GM23248 (cell line): ENCODE measurements at places on chromosomes 3 and 15.

DNA sequence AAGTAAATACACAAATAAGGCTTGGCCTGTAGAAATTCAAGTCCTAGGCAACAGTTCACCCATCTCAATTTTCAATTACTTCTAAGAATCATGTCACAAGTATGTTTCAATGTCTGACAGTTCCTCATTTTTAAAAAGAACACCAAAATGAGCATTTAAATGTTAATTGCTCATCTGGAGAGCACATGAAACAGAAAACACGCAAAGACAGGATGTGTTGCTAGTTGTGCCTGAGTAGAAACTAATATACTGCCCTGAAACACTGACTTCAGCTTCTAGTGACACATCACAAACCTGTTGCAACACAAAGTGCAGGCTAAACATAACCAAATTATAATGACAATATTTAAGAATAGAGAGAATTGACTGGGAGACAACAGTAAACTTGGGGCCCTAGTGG, 167.3 kb upstream of the THBS1 start:
- peak; percentile 80 for DNase-seq
- H3K27me3 ChIP-seq: no peaks in the 10 kb centered on the region
- no peak overlapping the region for H3K4me3 ChIP-seq

DNA sequence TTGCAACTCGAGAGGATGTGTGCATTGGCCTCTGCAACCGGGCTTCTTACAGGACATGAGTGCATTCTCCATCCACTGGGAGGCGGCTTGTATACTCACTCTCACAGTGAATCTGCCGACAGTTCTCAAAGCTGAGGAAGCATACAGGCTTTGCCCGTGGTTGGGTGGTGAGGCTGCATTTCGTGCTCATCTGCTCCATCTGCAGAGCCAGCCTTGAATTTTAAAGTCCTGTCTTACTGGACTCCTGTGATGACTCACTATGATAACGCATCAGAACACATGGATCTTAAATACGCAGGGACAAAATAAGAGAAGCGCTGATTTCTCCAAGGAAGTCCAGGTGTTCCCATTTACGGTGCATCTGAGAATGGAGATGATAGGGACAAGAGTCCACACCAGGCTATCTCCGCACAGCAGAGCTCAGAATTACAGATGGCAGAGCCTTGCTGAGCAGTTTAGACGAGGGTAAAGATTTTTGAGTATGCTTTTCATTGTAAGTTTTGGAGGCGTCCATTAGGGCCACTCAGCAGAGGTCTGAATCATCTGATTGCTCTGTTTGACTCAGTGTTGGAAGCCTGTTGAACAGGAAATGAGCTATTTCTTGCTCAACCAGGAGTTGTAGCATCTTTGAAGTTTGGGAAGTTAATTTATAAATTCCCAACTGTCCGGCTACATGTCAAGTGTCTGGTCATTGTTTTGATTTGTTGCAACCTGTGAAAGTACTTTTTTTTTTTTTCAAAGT, 87.1 kb downstream of the GABRG3 start:
- peak; percentile 76 for DNase-seq
- H3K27me3 ChIP-seq: no peaks in the 10 kb centered on the region
- H3K4me1 ChIP-seq: no peaks in the 10 kb centered on the region
- H3K36me3 ChIP-seq: no peaks in the 10 kb centered on the region

DNA sequence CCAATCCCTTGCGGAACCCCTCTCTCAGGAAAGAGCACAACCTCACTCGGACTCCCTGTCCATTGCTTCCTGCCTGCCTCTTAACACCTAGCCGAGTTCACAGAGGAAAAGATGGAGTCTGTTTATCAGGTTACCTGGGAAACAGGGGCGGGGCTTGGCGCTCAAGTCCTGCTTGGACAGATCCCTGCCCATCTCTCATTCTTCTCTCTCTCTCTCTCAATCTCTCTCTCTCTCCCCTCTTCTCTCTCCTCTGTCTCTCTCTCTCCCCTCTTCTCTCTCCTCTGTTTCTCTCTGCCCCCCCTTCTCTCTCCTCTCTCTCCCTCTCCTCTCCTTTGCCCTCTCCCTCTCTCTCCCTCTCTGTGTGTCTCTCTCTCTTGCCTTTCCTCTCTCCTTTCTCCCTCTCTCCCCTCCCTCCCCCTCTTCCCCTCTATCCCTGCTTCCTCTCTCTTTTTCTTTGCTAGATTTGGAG, at the start of gene EFHB:
TSS of gene EFHB (minus strand) at position 120 of the 469 bp plus-strand sequence. CDS start 199 bp downstream, outside the sequence.
- H3K4me1 ChIP-seq: 0 out of 2 replicates have a peak, but pooled peaks cover 6% of the 10 kb centered on the region
- H3K27ac ChIP-seq: no peak within 1 kb of the TSS
- no peaks in the 10 kb centered on the region for H3K27me3 ChIP-seq
- H3K4me3 ChIP-seq: no peak within 1 kb of the TSS
- no peaks in the 10 kb centered on the region for H3K36me3 ChIP-seq
- peak; percentile 19 for DNase-seq

- H3K4me3 ChIP-seq: no peak overlapping the region
- H3K27ac ChIP-seq: no peak overlapping the region
- no peaks in the 10 kb centered on the region for H3K4me1 ChIP-seq
- no peak for DNase-seq
Measured at GRCh38 chr3:38616111-38616510, 33.4 kb downstream of the SCN5A start.

DNA sequence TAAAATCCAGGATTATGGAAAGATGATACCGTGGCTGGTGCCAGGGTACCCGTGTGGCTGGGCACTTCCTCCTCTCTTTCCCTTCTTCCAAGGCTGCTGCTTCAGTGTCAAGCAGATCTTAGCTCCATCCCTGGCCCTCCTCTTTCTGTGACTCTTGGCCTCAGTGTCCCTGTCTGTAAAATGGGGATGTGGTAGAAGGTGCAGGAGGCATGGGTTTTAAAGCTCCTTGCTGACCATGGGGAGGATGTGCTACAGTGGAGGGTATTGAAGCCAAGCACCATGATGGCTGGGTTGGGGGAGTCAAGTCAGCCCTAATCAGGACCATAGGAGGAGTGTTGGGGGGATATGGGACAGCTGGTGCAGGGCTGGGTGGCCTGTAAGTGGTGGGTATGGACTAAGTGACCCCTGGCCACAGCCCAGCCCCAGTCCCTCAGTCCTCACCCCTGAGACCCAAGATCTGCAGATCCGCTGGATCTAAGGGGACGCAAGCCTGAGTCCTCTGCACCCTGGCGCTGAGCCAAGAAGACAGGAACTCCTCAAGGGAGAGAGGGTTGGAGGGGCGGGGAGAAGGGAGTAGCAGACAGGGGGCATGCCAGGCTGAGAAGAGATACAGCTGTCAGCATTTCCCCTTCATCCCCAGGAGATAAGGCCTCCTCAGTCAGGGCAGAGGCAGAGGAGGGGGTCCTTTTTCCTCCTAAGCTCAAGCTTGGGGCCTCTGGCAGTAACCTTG, 12.0 kb downstream of the PTH1R start:
- no peak overlapping the region for H3K27ac ChIP-seq
- no peak for DNase-seq
- H3K27me3 ChIP-seq: 0 out of 2 replicates have a peak, but pooled peaks cover 4% of the 10 kb centered on the region
- H3K4me3 ChIP-seq: no peak overlapping the region

GRCh38 chr3:17135696-17136095, 250.9 kb downstream of the PLCL2 start:
- H3K4me3 ChIP-seq: no peak overlapping the region
- no peaks in the 10 kb centered on the region; the same call in 1 of the 2 replicates for H3K27me3 ChIP-seq
- H3K36me3 ChIP-seq: no peaks in the 10 kb centered on the region
- no peak overlapping the region for H3K27ac ChIP-seq
- DNase-seq: no peak

GRCh38 chr3:119305286-119305685, 11.1 kb downstream of the ARHGAP31 start:
- DNase-seq: peak; percentile 56
- peak overlapping the region; percentile 62 for H3K27ac ChIP-seq
- peaks cover 61% of the 10 kb centered on the region for H3K4me1 ChIP-seq
- H3K4me3 ChIP-seq: no peak overlapping the region
- no peaks in the 10 kb centered on the region for H3K27me3 ChIP-seq

- H3K4me1 ChIP-seq: peaks cover 6% of the 10 kb centered on the region
- no peak overlapping the region for H3K4me3 ChIP-seq
- H3K36me3 ChIP-seq: no peaks in the 10 kb centered on the region
- DNase-seq: no peak
- H3K27ac ChIP-seq: no peak overlapping the region
Measured at GRCh38 chr3:43024181-43024885, 45.2 kb downstream of the GASK1A start.

GRCh38 chr3:151499168-151499567, 38.3 kb upstream of the IGSF10 start:
- H3K4me3 ChIP-seq: no peak overlapping the region
- H3K27ac ChIP-seq: no peak overlapping the region
- H3K27me3 ChIP-seq: no peaks in the 10 kb centered on the region
- no peak for DNase-seq
- peaks cover 19% of the 10 kb centered on the region for H3K4me1 ChIP-seq
- no peaks in the 10 kb centered on the region for H3K36me3 ChIP-seq

- H3K27me3 ChIP-seq: no peaks in the 10 kb centered on the region
- peaks cover 22% of the 10 kb centered on the region for H3K4me1 ChIP-seq
- peak overlapping the region; percentile 71 for H3K27ac ChIP-seq
Measured at GRCh38 chr3:13498354-13499060, 18.4 kb downstream of the HDAC11 start.

- H3K4me3 ChIP-seq: no peak overlapping the region
- peaks cover 58% of the 10 kb centered on the region for H3K27me3 ChIP-seq
- H3K4me1 ChIP-seq: no peaks in the 10 kb centered on the region
- DNase-seq: no peak
- H3K27ac ChIP-seq: no peak overlapping the region
Measured at GRCh38 chr3:123314359-123315270, 112.9 kb downstream of the SEC22A start.

GRCh38 chr15:70559265-70560239, 203.8 kb downstream of the UACA start:
- peak; percentile 51 for DNase-seq
- peaks cover 32% of the 10 kb centered on the region; the same call in 1 of the 2 replicates for H3K27me3 ChIP-seq
- H3K4me3 ChIP-seq: no peak overlapping the region

GRCh38 chr3:135736740-135737139, 228.8 kb upstream of the PPP2R3A start:
- no peak overlapping the region for H3K4me3 ChIP-seq
- H3K27ac ChIP-seq: no peak overlapping the region
- no peaks in the 10 kb centered on the region for H3K36me3 ChIP-seq
- peak; percentile 29 for DNase-seq
- no peaks in the 10 kb centered on the region for H3K27me3 ChIP-seq

DNA sequence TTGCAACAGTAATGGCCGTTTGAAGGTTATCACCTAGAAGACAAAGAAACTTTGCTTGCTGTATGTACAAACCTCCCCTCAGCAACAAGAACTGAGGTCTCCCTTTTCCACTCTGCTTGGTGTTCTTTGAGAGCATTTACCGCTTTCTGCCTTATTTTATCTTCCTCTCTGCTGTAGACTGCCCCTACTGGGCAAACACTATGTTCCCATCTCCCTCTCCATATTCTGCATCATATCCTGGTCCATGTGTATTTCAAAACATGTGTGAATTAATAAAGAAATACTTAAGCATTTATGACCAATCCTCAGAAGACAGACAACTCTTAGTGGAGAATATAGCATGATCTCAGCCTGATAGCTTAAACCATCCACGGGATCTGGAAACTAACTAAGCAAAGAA, 64.4 kb downstream of the ATP13A5 start:
- no peaks in the 10 kb centered on the region for H3K36me3 ChIP-seq
- peak; percentile 4 for DNase-seq
- no peak overlapping the region for H3K4me3 ChIP-seq
- no peaks in the 10 kb centered on the region; the same call in none of the 2 replicates for H3K27me3 ChIP-seq
- no peaks in the 10 kb centered on the region for H3K4me1 ChIP-seq

GRCh38 chr15:31200735-31201151, 99.2 kb upstream of the TRPM1 start:
- no peak overlapping the region for H3K27ac ChIP-seq
- peaks cover 12% of the 10 kb centered on the region; the same call in 1 of the 2 replicates for H3K27me3 ChIP-seq
- peak; percentile 12 for DNase-seq
- H3K4me3 ChIP-seq: no peak overlapping the region
- no peaks in the 10 kb centered on the region for H3K36me3 ChIP-seq
- H3K4me1 ChIP-seq: no peaks in the 10 kb centered on the region

DNA sequence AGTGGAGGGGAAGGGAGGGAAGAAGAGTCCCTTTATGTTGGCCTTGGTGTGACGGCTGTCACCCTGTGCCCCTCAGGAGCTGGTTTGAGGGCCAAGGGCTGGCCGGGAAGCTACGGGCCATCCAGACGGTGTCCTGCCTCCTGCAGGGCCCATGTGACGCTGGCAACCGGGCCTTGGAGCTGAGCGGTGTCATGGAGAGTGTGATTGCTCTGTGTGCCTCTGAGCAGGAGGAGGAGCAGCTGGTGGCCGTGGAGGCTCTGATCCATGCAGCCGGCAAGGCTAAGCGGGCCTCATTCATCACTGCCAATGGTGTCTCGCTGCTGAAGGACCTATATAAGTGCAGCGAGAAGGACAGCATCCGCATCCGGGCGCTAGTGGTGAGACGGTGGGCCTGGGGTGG, 8.1 kb upstream of the RCCD1 start:
- H3K4me3 ChIP-seq: no peak overlapping the region
- H3K36me3 ChIP-seq: peaks cover 30% of the 10 kb centered on the region
- H3K4me1 ChIP-seq: no peaks in the 10 kb centered on the region
- no peaks in the 10 kb centered on the region for H3K27me3 ChIP-seq
- H3K27ac ChIP-seq: no peak overlapping the region
- DNase-seq: no peak

- no peaks in the 10 kb centered on the region for H3K4me1 ChIP-seq
- no peak for DNase-seq
- H3K36me3 ChIP-seq: no peaks in the 10 kb centered on the region
- no peak overlapping the region for H3K27ac ChIP-seq
- no peaks in the 10 kb centered on the region for H3K27me3 ChIP-seq
Measured at GRCh38 chr3:104367000-104367399, 999.7 kb upstream of the ALCAM start.

- H3K27me3 ChIP-seq: no peaks in the 10 kb centered on the region
- no peak for DNase-seq
- peaks cover 42% of the 10 kb centered on the region for H3K4me1 ChIP-seq
- H3K4me3 ChIP-seq: no peak overlapping the region
Measured at GRCh38 chr3:5011555-5012256, 32.5 kb downstream of the BHLHE40 start.

DNA sequence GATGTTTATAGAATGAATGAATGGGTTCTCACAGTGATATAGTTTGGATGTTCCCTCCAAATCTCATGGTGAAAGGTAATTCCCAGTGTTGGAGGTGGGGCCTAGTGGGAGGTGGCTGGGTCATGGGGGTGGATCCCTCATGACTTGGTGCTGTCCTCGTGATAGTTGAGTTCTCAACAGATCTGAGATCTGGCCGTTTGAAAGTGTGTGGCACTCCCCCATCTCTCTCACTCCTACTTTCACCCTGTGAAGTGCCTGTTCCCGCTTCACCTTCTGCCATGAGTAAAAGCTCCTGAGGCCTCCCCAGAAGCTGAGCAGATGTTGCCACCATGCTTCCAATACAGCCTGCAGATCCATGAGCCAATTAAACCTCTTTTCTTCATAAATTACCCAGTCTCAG, 170.8 kb upstream of the LINGO1 start:
- no peak overlapping the region for H3K4me3 ChIP-seq
- no peak for DNase-seq
- H3K27ac ChIP-seq: no peak overlapping the region
- H3K4me1 ChIP-seq: no peaks in the 10 kb centered on the region
- H3K36me3 ChIP-seq: no peaks in the 10 kb centered on the region
- H3K27me3 ChIP-seq: peaks cover 14% of the 10 kb centered on the region
